Stimulated activated CD8-positive, alpha-beta memory T cell treated with anti-CD3 and anti-CD28 coated beads, Interleukin-4, amount 100 ng/mL, for 4 hours (primary cell): ENCODE measurements at places on chromosomes 11 and 22.

DNA sequence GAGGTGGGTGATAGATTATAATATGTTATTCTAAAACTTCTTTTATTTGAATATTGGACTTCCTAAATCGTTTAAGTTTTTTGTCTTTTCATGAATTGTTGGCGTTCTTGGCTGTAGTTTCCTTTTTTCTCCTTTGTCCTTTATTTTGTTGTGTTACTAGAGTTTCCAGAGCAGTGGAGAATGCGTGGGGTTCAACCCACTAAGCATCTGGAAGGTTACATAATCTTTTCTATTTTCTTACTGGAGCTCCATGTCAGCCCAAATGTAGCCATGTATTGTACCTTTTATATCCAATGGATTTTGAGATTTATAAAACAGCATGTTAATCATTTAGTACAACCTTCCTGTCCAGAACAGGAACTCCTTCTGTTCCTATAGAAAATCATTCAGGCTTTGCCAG is 63.2 kb downstream of the PPP6R3 start:
- no peak for DNase-seq

DNA sequence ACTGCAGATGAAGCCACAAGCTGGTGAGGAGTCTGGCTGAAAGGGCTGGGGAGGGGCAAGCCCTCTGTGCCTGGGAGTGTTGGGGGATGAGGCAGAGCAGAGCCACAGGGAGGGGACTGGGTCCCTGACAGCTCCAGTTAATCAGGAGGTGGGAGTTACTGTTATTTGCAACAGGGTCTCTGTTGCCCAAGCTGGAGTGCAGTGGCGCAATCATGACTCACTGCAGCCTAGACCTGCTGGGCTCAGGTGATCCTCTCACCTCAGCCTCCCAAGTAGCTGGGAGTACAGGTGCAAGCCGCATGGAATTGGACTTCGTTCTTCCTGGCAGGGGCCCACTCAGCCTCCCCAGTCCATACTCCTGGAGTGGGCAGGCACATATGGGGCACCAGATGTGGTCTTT is 7.7 kb downstream of the SCN2B start:
- no peak for DNase-seq

- DNase-seq: no peak
These were observed 58.4 kb downstream of the ST3GAL4 start for GRCh38 chr11:126413843-126414405.

DNA sequence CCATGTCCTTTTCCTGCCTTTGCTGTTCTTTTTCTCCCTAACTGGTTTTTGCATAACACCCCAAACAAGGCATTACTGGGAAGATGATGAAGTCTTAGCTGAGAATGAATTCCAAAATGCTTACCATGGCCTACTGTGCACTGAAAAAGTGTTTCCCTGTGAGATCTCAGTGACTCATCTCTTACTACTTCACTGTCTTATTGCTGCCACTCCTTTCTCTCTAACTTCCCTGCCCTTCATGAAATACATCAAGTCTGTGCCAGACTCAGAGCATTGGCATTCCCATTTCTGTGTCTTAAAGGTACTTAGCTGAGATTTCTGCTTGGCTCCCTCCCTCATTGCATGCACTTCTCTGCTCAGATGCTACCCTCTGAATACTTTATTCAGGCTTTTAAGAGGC is 49.1 kb upstream of the MUC15 start:
- DNase-seq: no peak

GRCh38 chr11:30197869-30198268 is 32.9 kb upstream of the FSHB start:
- no peak for DNase-seq
